ENCODE measurements at places on chromosomes 11 and 22. TPM values are rescaled to one million over a fixed set of nuclear protein-coding genes. Genes with fewer than 3 reads are reported as not detected.

GRCh38 chr11:106456647-106457046 is 379.2 kb downstream of the AASDHPPT start:
- DNase-seq: no peak

- DNase-seq: no peak
Observed at GRCh38 chr11:1192741-1193325, 30.0 kb upstream of the MUC5B start.

DNA sequence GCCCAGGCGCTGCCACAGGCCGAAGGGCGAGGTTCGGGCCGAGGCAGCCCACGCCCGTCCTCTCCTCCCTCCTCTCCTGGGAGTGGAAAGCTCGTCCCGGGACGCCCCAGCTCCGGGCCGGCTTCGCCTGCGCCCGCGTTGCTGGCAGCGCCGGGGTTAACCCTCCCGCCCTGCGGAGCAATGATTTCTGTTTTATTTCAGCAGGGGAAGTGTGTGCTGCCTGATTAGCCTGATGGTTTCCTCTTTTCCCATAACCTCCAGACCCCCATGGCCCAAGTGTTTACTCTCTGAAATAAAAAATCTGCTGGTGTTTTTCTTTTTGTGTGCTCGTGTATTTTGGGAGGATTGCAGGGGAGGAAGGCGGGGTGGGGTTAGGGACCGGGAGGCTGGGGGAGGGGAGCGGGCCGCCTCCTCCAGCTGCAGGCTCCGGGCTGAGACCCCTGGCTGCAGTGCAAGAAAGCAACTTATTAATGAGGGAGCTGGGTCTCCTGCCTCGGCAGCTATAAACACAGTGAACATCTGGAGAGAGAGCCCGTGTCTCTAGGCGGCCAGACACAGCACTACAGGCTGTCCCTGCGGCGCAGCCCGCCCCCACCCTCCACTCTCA is 38.6 kb downstream of the ETS1 start:
- DNase-seq: no peak

DNA sequence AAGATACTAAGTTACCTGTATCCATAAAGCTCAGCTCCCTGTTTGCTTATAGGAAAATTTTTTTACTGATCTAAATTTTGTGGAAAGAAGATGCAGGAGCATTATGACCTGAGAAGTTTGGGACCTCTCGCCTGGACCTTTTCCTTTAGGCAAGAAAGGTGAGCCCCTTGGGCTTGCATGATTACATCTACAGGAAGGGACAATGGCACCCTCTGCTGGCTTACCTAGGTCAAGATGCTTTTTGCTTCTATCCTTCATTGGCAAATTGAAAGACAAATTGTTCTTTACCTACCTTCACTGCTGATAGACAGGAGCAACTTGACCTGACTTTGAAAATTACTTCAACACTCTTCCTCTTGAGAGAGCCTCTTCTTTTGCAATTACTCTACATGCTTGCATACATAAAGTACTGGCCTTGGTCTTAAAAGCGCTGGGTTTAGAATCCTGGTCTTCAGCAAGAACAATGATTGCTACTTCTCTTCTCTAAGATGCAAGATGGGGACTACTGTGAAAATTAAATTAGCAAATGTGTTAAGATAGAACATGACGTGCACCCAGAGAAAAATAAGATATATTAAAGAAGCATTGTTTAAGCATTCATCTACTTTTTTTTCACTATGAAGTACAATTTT is 147.2 kb downstream of the TRPC6 start:
- no peak for DNase-seq

GRCh38 chr11:69840371-69841169 is 21.4 kb upstream of the FGF3 start:
- no peak for DNase-seq

DNA sequence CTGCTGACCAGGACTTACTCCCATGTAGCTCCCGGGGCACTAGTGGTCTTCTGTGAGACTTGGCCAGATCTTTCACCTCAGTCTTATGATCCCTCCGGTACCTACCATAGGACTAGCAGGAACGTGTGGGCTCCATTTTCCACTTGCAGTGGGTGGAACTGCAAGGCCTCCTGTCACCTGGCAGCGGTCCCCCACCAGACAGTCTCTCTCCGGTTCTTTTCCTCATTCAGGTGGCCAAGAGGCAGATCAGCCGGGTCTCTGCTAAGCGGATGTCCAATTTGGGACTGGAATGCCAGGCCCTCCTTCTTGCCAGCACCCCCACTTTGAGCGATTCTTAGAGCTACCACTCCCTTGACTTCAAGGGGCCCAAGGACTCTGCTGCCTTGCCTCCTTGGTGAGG is 158.9 kb downstream of the NAV2 start:
- no peak for DNase-seq

DNA sequence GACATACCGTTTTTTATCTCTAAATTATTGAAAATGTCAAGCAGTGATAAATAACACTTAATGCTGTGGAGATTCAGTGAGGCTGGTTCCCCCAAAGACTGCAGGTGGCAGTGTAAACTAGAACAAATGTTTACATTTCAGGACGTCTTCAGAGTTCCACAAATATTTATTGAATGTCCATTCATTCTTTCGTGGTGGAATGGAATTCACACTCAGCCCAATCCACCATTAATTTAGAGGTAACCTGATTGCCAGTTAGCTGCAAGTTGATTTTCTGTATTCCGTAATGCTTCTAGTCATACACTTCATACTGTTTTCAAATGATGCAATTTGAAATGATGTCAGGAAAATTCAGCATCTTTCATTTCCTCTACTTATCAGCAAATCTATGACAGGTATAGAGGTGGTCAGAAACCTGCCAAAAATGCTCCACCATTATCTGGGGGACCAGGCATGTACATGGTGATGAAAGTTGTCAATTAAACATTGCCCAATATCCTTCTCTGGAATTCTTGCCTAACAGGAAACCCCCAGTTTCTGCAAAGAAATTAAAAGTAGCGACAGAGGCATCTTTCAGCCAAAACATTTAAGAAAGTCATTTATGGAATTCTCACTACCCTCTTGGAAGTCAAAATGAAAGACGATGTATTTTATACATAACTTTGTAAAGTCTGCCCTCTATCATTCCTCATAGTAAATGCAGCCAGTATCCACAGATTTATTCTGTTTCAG is 94.3 kb upstream of the BMAL1 start:
- no peak for DNase-seq

DNA sequence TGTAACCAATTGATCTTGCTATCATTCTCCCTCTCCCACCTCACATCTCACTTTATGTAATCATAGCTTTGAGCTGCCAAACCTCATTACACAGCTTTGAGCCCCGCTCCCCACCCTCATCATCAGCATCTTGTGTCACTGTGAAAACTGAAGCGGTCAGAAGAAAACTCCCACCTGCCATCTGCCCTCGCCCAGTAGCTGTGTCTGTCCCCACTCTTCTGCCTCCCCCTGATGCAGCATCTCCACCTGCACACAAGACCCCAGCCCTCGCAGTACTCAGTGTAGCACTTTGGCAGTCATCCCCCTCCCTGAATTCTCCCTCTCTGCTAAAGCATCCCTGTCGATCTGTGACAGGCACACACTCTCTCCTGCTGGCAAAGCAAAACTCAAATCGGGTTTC is 60.3 kb upstream of the YWHAH start:
- DNase-seq: no peak

DNA sequence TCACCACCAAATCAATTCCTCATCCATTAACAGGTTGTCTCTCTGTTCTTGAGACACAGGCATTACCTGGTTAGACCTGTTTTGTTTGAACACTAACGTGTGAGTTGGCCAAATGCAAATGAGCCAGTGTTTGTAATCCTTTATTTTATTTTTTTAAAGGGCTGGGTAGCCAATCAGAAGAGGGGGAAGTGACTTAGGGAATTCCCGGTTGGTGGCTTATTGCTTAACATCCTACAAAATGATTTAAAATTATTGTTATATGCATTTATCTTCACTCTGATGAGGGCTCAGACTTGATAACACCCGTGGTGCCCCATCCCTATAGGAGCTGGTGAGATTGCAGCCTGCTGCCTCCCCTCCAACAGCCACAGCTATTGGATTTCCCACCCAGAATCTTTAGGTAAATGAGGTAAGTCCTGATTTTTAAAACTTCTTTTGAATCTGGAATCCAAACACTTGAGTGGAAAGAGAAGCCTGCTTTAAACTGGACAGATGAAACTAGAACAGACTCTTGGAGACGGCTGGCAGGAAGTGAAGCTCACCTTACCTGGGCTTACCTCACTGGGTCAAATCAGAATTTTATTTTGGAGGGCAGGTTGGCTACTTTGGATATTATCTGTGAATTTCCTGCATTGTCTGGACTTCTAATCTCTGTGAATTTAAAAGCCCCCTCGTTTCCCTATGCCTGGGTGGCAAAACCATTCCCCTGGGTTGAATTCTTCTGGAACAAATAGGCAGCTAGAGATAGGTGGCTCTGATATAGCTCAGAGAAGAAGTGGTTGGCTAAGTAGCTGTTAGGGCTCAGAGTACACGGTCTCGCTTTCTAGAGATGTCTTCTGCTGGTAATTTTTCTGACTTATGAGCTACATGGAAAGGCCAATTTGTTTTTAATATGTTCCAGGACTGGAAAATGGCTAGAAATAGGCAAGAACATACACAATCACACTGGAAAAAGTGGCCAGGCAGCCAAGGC is at the start of gene EHF:
TSS of gene EHF (plus strand) at position 274 of the 973 bp plus-strand sequence. CDS start 21,538 bp downstream, outside the sequence.
- no peak for DNase-seq

DNA sequence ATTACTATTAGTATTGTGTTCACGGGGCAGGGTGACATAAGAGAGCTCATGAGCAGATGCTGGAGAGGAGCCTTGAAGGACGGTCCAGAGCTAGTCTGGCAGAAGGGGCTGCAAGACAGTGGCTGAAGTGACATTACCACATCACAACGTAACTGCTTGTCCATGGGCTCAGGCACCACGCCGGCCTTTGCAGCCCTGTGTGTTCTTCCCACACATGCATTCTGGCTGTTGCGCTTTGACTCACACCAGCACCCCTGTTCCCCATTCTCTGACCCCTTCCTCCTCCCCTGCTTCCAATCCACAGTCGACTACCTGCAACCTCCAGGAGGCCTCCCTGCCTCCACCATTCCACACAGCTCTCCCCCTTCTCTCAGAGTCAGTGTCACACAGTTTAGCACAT is 103.3 kb downstream of the ME3 start:
- no peak for DNase-seq

- DNase-seq: no peak
Observed at GRCh38 chr11:62604460-62605120, 2.9 kb upstream of the MTA2 start.

GRCh38 chr22:35913925-35914324 is 114.7 kb downstream of the RBFOX2 start:
- no peak for DNase-seq

OR6T1 gene
- total RNA-seq: not detected

CRYAB gene
- total RNA-seq: 5.9 TPM

GALNT18 gene
- 7.0 TPM for total RNA-seq

PANX2 gene
- 0.07 TPM for total RNA-seq

NAT10 gene
- total RNA-seq: 19.8 TPM

OR52E8 gene
- total RNA-seq: not detected

PPARA gene
- 18.5 TPM for total RNA-seq

MUC5AC gene
- total RNA-seq: not detected

OR5B21 gene
- not detected for total RNA-seq

Measured in epithelial cell of proximal tubule (primary cell).